Cortex of kidney (tissue), 1 donor: ENCODE measurements at places on chromosomes 7 and 10.

DNA sequence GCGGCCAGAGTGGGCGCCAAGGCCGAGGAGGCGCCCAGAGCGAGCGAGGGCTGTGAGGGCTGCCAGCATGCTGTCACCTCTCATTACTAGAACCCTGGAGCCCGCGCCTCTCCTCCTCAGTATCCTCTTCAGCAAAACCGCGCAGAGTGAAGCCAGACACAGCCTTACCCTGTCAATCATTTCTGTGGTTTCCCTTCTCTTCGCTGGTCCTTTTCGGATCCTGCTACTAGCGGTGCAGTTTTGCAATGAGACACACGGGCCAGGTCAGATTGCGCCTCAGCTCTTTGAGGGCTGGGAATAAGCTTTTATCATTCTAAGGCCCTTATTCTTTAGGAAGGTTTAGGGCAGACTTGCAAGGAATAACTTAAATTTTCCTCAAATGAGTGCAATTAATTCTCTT, 55.5 kb upstream of the FAM171A1 start:
- DNase-seq: no peak

DNA sequence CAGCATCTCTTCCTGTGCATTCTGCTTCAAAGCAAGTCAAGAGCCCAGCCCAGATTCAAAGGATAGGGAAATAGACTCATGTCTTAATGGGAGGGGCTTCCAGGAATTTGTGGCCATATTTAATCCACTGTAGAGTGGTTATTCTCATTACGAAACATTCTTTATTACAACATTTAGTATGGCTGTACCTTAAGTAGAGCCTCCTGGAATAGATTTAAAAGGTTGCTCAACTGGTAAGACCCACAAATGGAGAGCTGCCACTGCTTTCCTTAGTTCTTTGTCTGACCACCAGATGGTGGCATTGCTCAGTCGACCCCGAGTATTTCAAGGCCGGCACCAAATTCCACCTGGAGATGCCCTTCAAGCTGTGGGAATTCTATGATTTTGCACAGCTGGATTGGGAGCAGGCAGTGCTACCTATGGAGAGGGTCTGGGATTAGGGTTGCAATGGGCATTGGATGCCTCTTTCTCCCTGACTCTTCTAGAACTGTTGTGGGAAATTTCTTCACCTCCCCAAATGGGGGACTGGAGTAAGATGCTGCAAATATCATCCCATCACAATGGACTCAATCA, 102.2 kb downstream of the RBM20 start:
- no peak for DNase-seq

- no peak for DNase-seq
Observed at GRCh38 chr7:47389923-47390630, 191.8 kb downstream of the TNS3 start.

DNA sequence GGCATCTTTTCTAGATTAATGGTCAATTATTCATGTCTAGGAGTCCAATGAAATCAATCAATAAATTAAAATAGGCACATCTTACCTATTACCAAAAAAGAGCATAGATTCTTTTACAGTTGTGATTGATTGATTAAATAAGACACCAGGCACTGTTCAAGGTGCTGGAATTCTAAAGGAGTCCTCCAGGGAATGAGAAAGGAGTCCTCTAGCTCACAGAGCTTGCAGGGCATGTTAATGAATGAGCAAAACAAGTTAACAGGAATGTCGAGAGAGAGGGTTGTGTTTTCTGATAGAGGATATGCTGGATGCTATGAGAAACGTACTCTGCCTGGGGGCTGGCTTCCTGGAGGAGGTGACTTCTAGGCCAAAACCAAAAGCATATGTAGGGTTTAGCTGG, 191.4 kb downstream of the BMPER start:
- no peak for DNase-seq

DNA sequence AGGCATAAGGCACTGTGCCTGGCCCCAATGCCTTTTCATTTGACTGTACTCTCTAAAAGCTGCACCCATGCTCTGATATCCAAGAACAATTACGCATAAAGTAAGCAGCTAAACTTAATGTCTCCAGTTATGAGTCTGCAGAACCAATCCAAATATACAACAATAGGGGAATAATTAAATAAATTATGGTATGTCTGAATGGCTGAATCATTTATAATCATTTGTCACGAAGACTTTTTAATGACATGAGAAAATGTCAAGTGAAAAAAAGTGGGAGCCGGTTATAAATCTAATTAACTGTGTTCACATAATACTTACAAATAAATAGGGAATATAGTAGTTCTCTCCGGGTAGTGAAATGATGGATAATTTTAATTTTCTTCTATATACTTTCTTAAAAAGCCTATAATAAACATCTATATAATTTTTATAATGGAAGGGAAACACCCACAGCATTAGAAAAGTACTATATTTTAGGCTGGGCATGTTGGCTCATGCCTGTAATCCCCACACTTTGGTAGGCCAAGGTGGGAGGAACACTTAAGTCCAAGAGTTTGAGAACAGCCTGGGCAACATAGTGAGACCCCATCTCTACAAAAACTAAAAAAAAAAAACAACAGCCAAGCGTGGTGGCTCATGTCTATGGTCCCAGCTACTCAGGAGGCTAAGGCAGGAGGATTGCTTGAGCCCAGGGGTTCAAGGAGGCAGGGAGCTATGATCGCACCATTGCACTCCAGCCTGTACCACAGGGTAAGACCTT, 14.2 kb downstream of the SLC37A3 start:
- DNase-seq: no peak

- no peak for DNase-seq
Observed at GRCh38 chr7:149297034-149297755, 35.2 kb downstream of the ZNF783 start.

DNA sequence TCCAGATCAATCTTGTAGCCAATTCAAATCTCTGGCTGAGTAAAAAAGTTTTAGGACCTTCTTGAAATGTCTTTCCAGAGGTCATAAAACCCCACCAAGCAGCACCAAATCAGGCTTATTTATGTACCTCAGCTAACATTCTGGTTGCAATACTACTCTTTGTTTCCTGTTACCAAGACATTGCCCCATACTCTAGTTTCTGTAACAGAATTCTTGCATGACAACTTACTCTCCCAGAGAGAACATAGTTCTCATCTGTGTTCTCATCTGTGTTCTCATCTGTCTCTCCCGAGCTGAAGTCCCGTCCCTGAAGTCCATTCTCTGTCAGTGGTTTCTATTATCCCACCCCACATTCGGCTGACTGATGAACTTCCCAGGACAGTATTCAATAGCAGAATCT, 1285.1 kb downstream of the XPNPEP1 start:
- no peak for DNase-seq

DNA sequence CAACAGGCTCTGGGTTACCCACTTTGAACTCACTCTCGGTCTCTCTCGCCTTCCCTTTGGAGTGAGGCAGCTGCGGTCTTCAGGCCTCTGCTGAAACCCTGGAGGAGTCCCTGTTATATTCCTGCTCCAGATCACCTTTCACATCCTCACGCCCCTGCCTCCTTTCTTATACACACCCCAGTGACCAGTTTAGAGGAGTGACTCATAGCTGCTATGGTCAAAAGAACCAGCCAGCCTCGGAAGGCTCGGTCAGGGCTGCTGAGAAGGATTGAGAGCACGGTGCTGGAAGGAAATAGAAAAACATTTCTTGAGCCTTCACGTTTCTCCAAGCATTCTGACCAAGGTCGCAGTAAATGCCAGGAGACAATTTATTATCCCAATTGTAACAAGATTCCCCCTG, 28.3 kb upstream of the SVOPL start:
- DNase-seq: no peak

- no peak for DNase-seq
Observed at GRCh38 chr10:71623098-71623985, 96.2 kb downstream of the C10orf105 start.

DNA sequence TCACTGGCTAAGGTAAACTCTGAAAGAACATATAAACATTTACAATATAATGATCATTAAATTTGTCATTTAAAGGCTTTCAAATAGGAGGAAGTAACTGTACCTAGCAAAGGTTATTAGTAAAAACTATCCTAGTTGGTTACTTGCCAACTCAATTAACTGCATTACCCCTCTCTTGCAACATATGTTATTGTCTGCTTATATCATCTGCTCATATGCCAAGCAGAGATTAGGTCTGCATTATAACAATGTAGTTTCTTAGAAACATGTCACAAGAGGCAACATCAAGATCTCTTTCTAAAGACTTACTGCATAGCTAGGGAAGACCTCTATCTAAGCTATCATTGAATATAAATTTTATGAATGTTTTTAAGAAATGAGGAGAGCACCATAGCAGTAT, 132.5 kb downstream of the RELN start:
- DNase-seq: no peak

DNA sequence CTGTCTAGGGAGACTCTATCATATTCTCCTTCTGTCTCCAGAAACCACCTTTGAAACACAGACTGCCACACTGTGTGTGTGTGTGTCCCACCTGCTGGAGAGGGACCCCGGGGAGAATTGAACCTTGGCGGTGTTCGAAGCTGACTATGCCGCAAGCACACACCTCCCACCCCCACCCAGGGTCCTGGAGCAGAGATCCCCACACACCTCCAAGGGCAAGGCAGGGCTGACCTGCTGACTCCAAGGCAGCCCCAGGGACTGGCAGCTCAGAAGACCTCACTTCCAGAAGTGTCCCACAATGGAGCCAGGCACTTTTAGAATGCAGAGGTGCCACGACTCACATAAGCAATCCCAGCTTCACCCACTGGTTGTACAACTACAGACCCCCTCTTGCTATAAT, 13.1 kb downstream of the DRGX start:
- DNase-seq: no peak

- no peak for DNase-seq
Observed at GRCh38 chr10:53726921-53727320, 954.3 kb upstream of the MBL2 start.

- DNase-seq: no peak
Observed at GRCh38 chr7:39890411-39890810, 59.6 kb upstream of the CDK13 start.

GRCh38 chr10:50917486-50917885, 32.1 kb upstream of the A1CF start:
- DNase-seq: no peak

DNA sequence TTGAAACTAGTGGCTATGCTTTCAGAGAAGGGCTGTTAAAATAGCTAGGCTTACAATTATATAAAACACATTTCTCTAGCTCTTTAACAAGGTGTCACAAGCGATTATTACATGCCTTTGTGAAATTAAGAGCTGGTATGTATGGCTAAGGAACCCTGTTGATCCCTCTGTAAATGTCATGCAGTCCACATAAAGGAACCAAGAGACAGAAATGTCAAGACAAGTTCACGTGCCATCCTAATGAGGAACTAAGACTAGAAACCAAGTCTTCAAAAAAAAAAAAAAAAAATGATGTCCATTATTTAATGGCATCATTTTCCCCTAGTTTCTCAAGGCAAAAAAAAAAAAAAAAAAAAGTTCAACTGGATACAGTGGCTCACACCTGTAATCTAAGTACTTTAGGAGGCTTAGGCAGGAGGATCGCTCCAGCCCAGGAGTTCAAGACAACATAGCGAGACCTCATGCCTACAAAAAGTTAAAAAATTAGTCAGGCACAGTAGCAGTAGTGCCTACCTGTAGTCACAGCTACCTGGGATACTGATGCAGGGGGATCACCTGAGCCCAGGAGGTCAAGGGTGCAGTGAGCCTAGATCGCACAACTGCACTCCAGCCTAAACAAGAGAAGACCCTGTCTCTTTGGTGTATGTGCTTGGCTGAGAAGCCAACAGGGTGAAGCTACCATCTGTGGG, 63.4 kb downstream of the SRPK2 start:
- DNase-seq: no peak

DNA sequence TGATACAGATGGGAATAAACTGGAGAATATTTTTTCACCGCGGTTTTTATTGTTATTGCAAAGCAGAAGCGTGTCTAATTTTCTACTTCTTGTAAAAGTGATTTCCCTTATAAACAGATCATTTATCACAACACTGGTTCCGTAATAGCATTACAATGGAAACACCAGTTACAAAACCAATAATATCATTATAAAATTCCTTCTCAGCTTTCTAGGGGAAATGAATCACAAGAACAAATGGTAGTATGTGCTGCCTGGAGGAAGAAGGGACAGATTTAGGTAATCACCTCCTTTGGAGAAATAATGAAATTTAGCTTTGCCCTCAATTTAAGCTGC, 2.4 kb upstream of the CCDC6 start:
- DNase-seq: no peak

GRCh38 chr10:129526943-129527342, 59.9 kb downstream of the MGMT start:
- no peak for DNase-seq

DNA sequence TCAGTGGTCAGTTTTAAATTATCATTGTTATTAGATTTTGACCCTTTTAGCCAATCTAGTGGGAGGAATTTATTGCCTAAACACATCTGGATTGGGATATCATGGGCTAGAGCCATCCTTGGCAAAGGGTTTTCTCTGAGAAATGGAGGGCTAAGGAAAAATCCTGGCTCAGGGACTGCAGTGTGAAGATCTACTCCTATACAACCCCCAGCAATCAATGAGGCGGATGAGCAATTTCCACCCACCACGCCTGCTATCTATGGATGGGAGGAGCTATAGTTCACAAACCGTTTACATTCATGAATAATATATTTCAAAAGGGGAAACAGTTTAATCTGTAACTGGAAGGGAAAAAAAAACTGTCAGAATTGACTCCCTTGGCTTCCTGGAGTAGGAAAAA, 2.7 kb downstream of the CAV1 start:
- DNase-seq: no peak

- DNase-seq: no peak
Observed at GRCh38 chr7:37928878-37929277, 8.4 kb downstream of the EPDR1 start.

DNA sequence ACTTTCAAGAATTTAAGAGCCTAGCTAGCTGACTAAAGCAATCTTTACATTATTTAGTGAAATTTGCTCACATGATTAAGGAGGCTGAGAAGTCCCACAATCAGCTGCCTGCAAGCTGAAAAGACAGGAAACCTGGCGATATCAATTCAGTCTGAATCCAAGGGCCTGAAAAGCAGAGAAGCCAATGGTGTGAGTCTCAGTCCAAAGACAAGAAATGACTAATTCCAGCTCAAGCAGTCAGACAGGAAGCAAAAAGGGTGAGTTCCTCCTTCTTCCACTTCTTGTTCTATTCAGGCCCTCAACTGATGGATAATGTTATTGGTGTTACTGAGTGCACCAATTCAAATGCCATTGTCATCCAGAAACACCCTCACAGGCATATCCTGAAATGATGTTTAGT, 1231.6 kb upstream of the CELF2 start:
- DNase-seq: no peak

- no peak for DNase-seq
Observed at GRCh38 chr10:114379631-114380041, 24.7 kb downstream of the AFAP1L2 start.

GRCh38 chr10:44180321-44181168, 204.4 kb downstream of the CXCL12 start:
- no peak for DNase-seq

DNA sequence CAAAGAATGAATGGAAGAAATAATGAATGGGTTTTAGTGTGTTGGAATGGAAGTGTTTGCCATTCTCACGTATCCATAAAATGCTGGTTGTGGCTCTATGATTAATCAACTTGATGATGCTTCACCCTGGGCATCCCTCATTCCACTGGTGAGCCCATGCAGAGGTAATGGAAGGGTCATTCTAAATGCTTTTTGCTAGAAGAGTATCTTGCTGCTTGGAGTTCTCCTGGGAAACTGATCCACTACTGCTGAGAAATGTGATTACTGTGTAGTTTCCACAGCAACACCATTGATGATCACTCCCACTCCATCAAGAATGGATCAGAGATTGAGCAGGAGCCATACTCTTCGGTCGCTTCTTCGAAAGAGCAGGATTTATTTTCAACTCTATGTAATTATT, 101.6 kb downstream of the ARL5B start:
- DNase-seq: no peak

GRCh38 chr10:86451604-86451960, 70.0 kb downstream of the WAPL start:
- DNase-seq: no peak
